ENCODE measurements at places on chromosomes 1 and 21.

DNA sequence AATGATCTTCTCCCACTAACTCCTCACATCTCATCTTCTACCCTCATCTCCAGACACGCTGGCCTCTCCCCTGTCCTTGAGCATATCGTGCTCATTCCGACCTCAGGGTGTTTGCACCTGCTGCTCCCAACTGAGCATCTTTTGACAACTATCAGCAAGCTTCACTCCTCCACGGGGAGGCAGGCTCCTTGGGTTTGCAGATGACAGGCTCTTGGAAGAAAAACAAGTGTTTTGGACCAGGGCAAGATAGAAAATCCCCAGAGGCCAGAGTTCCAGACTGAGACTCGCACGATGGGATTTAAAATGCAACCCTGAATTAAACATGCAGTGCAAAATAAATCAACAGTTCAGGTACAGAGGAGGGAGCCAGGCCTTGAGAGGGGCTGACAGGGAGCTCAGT is 246.7 kb downstream of the PTPRU start:
- DNase-seq = no peak

DNA sequence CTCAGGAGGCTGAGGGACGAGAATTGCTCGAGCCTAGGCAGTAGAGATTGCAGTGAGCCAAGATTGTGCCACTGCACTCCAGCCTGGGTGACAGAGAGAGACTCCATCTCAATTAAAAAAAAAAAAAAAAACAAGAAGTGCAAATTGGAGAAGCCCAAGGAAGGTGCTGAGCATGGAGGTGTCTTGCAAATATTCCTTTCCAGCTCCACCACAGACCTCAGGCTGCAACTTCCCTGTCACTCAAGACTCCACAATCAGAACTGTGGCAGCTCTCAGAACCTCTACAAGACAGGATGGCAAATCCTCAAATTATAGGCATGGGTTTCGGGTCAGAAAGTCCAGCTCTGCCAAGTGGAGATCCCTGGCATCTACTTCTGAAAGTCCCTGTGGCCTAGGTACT is 104.4 kb upstream of the TIAM1 start:
- DNase-seq = no peak

DNA sequence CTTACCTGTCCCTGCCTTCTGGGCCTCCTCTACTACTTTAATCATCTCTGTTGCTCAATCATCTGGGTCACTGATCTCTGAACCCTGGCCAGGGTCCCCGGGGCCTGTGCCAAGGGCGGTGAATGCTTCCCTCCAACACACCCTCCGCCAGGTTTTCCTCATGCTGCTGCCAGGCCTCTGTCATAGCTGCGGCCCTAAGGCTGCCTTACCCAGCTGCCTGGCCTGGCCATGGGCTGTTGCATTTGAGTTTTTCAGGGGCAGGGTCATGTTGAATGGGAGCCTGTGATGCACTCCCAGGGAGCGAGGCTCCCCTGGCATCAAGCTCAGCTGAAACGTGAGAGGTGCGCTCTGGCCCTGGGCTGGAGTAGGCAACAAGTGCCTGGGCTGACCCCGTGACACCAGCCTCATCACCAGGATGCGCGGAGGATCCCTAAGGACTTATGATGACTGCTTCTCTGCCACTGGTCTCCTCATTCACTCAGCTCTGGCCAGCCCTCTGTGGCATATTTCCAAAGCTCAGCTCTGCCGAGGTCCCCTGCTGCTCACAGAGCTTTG is 7.6 kb downstream of the EDN2 start:
- no peak for DNase-seq

DNA sequence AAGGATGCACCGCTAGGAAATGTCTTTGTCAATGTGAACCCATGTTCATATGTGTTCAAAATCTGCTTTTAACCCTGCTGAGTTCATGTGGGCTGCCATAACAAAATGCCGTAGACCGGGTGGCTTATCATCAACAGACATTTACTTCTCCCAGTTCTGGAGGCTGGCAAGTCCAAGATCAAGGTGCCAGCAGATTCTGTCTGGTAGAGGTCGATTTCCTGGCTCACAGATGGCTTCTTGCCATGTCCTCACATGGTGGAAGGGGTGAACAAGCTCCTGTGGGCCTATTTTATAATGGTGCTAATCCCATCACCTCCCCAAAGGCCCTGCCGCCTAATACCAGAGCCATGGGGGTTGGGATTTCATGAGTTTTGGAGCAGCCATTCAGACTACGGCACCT is 4.6 kb upstream of the CDCP2 start:
- DNase-seq = no peak

GRCh38 chr1:226100436-226101391 is 38.2 kb downstream of the H3-3A start:
- DNase-seq = peak; percentile 82

DNA sequence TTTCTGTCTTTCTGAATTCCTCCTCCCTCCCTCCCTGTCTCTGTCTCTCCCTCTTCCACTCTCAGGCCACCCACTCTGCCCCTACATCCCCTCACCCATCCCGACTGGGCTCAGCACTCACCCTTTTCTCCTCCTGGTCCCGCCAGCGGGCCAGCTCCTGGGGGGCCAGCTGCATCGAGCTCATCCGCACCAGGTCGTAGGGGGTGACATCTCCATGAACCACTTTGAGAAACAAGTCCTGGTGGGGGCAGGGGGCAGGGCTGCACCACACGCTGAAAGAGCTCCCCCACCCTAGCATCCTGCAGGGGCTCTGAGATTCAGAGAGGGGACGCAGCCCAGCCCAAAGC is 17.8 kb downstream of the SPOCD1 start:
- DNase-seq = no peak

All from suppressor macrophage treated with lipopolysaccharide for 4 hours (primary cell).